ENCODE measurements at places on chromosomes 4 and X.

GRCh38 chr4:1749370-1749769, 28.0 kb downstream of the TACC3 start:
- no peak for DNase-seq

DNA sequence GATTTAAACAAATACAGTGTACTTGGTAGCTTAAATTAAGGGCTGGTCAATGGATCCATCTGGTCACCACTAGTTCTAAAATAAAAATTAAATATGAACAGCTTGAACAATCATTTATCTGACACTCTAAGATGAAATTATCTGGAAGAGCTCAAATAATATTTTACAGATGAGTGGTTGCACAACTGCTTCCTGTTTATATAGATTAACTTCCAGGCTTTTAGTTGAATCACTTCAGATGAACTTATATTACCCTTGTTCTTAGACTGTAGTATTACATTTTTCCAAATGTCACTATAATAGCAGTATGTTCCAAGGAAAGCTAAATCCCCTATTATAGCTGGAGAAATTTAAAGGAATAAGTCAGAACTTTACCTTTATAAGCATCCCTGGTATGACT, 92.4 kb upstream of the SMIM10 start:
- no peak for DNase-seq

- no peak for DNase-seq
These were observed 38.7 kb upstream of the MSX1 start for GRCh38 chr4:4820739-4821138.

- no peak for DNase-seq
These were observed 185.8 kb downstream of the TRAM1L1 start for GRCh38 chr4:116899561-116899960.

DNA sequence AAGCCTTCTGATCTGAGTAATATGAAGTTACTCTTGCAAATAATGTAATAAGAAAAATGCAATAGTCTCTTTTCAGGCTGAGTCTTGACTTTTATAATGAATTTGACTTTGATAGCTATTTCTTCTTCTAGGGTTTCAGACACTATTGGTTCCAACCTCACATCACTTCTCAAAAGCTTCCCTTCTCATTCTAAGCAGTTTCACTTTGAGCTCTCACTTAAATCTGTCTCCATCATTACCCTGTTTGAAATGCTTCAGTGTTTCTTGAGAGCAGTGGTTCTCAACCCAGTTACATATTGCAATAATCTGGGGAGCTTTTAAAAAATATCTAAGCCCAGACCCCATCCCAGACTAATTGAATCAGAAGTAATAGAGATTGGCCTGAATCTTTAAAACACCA, 40.5 kb upstream of the BMP2K start:
- DNase-seq = no peak

GRCh38 chr4:142293536-142293935, 552.6 kb downstream of the INPP4B start:
- no peak for DNase-seq

DNA sequence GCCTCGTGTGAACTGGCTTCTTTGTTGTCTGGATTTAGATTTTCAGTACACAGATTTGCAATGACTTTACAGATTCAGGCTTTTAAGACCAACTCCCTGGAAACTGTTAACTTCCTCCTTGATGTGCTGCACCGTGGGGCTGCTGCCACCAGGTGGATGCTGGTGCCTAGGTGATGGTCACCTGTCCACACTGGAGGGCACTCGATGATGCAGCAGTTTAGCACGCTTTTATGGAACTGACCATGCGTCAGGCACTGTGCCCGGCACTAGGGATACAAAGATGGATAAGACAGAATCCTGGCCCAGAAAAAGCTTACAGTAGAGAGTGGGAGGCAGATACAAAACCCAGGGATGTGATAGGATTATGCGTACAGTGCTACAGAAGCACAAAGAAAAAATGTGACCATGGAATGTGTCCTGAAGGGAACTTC, 180.7 kb downstream of the CEP135 start:
- DNase-seq = no peak

GRCh38 chrX:155027509-155028066, 944 bp downstream of the FUNDC2 start:
- DNase-seq = peak; percentile 31

- no peak for DNase-seq
These were observed 67.6 kb upstream of the MTNR1A start for GRCh38 chr4:186622788-186623464.

DNA sequence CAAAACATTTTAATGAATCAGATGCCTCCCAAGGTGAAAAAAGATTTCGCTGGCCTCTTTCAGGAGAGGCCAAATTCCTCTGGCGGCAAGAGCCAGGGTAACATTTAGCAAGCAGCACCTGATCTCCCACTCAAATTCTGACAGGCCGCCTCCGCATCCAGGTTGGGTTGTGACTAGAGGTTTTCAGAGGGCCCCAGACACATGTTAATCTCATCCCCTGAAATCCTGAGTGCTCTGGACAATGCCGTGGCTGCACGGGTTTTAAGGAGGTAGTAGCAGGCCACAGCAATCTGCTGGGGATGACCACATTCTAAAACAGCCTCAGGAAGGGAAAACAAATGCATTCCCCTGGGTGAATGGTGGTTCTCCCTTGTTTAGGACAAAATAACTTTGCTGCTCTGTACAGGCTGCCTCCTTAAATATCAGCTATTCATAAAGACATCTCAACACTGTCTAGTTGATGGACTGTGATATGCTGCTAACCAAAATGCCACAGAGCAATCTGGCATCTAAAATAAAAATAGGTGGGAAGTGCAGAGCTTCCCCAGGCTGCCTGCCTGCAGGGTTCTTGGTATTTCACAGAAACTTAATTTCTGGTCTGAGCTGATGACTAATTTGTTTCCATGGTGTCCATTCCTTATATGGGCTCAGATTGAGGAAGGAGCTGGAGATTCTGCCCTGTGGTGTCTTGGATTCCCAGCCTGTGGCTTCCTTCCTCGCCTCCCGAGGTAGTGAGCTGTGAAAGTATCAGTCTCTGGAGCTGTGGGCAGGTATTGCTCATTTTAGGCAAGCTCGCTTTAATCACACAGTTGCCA, 202.0 kb downstream of the DCLK2 start:
- no peak for DNase-seq

DNA sequence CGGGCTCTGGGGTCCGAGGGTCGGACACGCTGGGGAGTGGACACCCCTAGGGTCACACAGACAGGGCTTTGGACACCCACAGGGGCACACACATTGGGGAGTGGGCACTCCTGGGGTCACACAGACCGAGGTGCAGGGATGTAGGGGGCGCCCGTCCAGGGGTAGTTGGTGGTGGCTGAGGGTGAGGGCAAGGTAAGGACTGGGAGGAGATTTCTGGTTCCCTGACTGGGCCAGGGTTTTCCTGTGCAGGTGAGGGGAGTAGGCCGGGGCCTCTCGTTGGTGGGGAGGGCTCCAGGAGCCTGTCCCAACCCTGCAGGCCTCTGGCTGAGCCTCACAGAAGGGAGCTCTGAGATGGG, 21.9 kb upstream of the WDR45 start:
- DNase-seq = no peak

- no peak for DNase-seq
These were observed 7.9 kb downstream of the FRMD7 start for GRCh38 chrX:132119821-132120515.

DNA sequence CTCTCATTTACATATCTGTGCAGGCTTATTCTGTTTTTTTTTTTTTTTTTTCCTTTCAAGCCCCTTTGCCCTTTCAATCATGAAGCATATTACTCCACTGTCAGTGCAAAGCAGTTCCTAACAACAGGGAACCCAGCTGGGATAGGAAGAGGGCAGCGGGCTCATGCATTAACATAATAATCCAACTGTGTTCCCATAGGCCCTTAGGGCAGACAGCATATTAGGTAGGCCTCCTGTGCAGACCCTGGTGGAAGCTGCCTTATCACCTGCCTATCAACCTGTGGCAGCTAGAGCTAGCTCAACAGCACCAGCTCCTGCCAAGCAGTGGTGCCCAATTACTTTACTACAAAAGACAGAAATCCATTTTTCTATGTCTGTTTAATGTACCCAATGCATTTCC, 49.3 kb downstream of the SLC10A7 start:
- DNase-seq = no peak

GRCh38 chr4:173009129-173009823, 159.3 kb upstream of the GALNT7 start:
- no peak for DNase-seq

DNA sequence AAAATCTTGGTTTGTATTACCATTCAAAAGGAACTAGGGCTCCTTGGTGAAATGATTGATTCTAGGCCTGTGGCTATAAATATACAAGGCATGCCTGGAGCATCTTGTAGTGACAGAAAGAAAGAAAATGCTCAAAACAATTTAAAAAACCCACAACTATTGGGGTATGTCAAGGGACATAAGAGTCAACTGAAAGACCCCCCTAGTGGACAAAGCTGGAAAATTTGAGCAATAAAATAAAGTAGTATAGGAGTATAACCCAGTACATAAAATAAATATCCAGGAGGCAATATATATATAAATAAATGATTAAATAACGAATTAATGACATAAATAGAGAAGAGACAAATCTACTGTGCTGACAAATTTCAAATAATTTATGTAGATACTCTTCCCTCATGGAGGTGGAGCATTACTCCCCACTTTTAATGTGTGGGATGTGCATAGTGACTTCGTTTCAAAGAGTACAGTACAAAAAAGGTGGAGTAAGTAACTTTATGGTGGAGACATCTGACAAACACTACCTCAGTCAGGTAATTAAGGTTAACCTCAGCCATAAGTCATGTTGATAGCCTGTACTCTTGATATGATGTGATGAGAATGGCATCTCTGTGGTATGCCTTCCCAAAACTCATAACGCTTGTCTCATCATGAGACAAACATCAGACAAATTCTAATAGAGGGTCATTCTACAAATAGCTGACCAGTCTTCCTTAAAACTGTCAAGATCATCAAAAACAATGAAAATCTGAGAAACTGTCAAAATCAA, 185.0 kb upstream of the GLRA2 start:
- no peak for DNase-seq

DNA sequence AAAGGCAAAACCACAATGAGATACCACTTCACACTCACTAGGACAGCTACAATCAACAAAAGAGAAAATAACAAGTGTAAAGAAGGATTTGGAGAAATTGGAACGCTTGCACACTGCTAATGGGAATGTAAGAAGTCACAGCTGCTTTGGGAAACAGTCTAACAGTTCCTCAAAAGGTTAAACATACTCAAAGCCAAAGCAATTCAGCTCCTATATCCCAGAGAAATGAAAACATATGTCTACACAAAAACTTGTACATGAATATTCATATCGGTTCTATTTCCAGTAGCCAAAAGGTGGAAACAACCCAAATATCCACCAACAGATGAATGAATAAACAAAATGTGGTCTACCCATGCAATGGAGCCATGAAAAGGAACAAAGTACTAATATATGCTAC, 64.0 kb downstream of the TEC start:
- no peak for DNase-seq

DNA sequence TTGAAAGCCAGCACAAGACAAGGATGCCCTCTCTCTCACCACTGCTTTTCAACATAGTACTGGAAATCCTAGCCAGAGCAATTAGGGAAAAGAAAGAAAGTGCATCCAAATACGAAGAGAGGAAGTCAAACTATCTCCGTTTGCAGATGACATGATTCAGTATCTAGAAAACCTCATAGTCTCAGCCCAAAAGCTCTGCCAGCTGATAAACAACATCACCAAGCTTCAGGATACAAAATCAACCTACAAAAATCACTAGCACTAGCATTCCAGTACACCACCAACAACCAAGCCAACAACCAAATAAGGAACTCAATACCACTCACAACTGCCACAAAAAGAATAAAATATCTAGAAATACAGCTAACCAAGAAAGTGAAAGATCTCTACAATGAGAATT, 38.6 kb downstream of the COX7B2 start:
- DNase-seq = no peak

GRCh38 chrX:12685541-12685940, 105.7 kb upstream of the PRPS2 start:
- no peak for DNase-seq

DNA sequence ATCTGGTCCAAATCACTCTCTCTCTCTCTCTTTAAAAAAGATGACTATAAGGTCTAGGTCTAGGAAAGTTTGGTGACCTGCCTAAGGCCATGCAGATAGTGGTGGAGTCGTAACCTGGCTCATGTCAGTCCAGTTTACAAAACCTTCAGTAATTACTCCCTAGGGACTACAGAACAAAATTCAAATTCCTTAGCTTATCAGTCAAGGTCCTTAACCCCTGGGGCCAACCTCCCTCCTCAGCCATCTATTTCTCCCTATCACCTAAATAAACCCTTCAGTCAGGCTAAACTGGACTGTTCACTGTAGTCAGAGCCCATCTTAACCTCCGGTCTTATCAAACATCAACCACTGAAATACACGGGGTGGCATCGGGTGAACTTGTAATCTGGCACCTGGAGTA, 68.9 kb downstream of the MAP3K15 start:
- DNase-seq = no peak

- no peak for DNase-seq
These were observed 563 bp downstream of the FAM13A start for GRCh38 chr4:89056292-89056952.

DNA sequence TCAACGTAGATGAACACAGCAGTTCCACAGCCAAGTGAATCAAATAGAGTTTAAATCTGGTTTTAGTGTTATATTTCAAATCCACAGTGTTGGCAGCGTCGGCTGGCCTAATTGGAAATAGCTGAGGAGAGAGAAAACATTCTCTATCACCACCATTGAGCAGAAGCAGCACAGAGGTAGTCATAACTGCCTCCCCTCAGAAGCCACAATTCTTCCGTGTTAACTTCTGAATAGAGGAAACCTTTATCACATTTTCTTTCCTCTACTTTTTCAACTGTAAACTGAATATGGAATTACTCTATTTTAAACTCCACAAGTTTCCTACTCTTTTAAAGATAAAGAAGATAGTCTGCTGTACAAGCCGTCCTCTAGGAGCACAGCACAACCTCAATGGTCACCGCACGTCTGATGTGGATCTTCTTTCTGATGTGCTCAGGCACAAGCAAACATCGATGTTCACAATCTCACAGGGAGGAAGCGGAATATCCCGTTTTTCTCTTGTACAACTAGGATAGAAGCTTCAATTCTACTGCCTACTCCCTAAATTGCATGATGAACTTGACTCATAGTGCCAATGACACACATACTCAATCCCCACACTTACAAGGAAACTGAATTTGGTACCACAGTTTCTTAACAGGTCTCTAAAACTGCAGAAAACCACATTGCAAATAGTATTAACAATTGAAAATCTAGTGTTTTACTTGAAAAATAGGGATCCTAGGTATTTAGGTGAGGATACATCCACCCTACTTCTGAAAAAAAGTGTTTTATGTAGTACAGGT, 217.8 kb upstream of the ETNPPL start:
- no peak for DNase-seq

DNA sequence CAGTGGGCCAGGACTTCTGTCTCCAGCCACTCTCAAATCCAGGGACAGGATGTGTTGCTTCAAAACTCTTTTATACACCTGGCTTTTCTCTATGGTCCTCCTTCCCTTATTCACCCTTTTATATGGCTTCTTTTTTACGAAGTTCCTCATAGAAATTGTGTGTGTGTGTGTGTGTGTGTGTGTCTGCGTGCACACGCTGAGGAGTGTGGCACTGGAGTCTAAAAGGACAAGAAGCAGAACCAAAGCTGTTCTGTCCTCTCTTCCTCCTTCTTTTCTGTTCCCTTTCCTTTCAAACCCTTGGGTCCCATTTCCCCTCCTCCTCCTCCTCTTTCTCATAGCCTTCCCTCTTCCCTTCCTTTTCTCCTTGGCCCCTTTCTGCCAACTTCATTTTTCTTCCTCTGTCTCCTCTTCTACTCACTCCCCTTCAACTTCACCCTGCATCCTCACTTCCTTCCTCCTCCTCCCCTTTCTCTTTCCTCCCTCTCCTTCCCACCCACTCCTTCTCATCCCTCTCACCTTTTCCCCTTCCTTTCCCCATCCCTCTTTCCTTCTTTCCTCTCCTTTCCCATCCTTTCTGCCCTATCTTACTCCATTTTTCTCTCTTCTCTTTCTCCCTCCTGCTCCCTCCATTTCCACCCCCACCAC, 360.5 kb downstream of the MID1IP1 start:
- no peak for DNase-seq

Measured in CD4-positive, alpha-beta T cell treated with Interleukin-10 for 1 hour (primary cell).